ENCODE measurements at places on chromosomes 1 and 21.

DNA sequence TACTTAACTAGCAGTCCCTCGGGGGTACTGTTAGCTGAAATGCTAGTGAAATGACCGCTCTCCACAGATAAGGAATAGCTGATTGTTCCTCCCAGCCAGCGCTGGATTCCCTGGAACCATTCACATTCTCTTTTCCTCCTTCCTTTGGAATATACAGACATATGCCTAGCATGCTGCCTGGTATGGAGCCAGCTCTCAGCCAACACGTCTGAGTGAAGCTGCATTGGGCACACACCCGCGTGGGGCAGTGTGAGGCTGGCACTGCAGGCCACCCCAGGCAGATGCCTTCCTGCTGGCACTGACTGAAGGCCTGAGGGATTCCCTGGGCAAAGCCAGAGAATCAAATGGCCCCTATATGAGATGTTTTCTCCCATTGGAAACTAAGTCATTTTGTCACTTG lies 66.7 kb downstream of the TLR5 start:
- DNase-seq, result no peak

DNA sequence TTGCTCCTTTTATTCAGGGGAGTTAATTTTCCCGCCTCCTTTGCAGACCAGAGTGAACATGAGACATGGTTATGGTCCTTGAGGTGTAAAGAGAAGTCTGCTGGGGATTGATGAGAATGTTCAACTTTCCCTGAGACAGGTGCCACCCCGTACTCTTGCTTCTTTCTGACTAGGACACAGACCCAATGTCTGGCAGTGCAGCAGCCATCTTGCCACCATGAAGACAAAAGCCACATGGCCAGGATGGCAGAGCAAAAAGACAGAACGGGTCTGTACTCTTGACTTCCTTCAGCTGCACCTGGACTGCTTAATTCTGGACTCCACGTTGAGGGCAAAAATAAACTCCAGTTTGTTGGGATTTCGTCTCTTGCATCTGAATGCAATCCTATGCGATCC lies 54.1 kb downstream of the KLHDC7A start:
- no peak for DNase-seq

DNA sequence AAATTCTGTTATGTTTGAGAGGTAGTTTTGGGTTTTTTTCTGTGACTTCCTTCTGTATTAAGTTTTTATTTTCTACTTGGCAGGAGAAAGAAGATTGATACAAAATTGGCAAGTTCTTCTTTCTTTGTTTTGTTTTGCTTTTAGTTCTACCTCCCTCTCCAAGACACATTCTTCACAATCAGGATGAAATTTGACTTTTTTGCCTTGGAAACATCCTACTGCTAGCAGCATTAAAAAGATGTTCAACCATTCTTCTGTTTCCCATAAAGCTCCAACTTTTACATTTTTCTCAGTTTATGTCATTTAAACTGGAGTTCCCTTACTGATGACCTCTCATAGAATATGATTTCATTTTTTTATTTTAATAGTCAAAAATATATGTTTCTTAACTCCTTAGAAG lies 234.8 kb downstream of the NCAM2 start:
- no peak for DNase-seq

GRCh38 chr1:200971955-200972711 lies 51.4 kb downstream of the KIF21B start:
- DNase-seq, result peak; percentile 40

DNA sequence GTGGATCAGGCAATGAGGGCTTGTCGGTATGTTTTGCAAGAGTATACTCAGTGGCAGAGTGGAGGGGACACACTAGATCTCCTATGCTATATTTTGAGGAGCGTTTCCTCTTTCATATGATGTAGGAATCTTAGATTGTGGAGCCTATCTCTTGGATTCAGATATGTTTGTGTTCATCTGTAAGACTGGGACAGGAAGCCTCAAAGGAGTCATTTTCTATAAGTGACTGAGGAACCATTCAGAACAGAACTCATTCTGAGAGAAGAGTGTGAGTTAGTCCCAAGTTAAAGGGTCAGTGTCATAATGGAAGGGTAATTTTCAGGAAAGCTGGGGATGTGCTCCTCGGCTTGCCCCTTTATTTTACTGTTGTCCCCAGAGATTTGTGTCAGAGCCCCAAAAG lies 107.7 kb downstream of the PTGS2 start:
- DNase-seq, result no peak

- DNase-seq, result no peak
These were observed 86.8 kb downstream of the TGFBR3 start for GRCh38 chr1:91799159-91799558.

Measured in Kasumi-1 (cell line).